ENCODE measurements at places on chromosomes 4 and X.

- no peak for DNase-seq
Measured at GRCh38 chrX:19720236-19720635, 167.2 kb downstream of the SH3KBP1 start.

DNA sequence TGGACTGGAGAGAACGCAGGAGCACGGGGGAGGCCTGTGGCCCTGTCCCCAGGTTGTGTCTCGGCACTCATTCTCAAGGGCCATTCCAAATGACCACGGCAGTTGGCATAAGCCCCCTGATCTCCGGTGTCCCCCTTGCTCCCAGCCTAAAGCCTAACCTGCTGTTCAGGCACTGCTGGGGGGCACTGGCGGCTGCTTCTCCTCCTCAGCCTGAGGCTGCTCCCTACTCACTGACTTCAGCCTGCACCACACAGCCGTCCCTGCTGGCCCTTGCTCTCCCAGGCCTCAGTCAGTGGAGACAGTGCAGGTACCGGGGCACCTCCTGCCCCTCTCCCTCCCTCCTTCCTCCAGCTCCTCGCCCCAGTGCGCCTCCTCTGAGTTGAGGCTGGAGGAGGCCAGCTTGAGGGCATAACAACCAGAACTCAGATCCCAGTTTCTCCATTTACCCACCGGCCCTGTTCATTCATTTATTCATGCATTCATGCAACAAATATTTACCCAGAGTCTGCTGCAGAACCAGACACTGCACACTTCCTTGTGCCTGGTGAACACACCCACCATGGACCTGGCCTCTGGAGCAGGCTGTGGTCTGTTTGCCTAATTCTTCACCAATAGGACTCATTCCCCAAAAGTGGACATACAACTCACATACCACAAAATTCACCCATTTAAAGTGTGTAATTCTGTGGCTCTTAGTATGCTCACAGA, 65.0 kb downstream of the CPZ start:
- no peak for DNase-seq

DNA sequence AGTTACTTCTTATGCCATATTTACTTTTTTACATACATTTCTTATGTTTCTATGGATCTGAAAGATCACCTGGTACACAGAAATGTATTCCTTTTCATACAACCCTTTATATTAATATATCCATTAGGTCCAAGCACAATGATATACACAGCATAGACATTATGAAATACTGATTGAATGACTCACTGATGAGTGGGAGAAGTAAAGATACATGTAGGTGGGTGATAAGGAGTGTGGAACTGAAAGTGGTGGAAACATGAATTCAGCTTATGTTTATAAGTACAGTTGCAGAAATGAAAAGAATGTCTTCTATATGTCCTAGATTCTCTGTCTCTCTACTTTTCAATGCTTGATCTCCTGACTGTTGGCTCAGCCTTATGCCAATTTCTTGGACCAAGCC, 87.9 kb downstream of the YIPF7 start:
- no peak for DNase-seq

DNA sequence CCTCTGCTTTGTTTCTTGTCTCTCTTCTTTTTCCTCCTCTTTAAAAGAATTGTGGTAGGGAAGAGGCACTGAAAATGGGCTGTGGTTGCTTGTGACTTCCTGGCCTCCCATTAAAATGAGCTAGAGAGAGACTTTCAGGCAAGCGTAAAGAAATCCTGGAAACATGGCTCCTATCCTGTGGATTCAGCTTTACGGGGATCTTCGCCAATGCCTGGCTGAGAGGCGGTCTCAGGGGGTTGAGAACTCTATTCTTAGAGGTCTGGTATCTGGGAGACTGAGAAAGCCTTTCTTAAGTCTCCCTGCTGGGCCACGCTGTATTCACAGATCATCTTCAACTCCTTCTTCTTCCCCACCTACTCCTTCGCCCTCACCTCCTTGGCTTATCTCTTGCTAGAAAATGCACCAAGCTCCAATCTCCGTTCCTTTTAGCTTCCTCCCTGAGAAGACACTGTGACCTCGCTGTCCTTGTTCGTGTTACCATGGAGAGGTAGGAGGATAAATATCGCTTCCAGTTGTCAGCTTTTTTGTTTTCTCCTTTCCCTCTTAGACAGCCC, 542 bp upstream of the KLF8 start:
- no peak for DNase-seq

- no peak for DNase-seq
Measured at GRCh38 chr4:102341201-102341600, 4.1 kb downstream of the SLC39A8 start.

- DNase-seq: no peak
Measured at GRCh38 chrX:47587091-47587891, 5.1 kb downstream of the TIMP1 start.

DNA sequence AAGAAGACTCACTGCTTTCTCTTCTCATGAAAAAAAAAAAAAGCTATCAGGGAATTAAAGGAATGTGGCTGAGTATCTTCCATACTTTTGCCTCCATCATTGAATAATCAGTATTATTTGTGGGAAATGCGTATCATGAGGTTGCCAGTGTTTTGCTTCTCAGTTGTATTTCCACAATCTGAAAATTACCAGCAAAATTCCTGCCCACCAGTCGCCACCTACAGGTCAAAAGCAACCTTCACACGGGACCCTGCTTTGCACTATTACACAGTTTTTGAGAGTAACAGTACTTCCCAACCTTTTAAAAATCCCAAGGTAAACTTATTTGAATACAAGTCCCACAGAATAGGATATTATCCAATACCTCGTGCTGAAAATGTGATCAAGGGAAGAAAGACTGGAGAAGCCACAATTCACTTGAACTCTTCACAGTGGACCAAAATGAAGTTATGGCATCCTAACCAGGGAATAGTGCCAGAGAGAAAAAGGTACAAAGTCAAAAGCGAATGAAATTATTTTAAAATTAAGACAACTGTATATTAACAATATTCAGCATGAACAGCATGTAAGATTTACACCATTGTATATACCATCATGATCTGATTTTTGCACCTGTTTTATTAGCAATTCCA, 30.4 kb downstream of the PGRMC1 start:
- DNase-seq: no peak

GRCh38 chr4:70734168-70734954, 12.6 kb downstream of the RUFY3 start:
- DNase-seq: no peak

GRCh38 chr4:129899849-129900248, 803.9 kb downstream of the C4orf33 start:
- no peak for DNase-seq

DNA sequence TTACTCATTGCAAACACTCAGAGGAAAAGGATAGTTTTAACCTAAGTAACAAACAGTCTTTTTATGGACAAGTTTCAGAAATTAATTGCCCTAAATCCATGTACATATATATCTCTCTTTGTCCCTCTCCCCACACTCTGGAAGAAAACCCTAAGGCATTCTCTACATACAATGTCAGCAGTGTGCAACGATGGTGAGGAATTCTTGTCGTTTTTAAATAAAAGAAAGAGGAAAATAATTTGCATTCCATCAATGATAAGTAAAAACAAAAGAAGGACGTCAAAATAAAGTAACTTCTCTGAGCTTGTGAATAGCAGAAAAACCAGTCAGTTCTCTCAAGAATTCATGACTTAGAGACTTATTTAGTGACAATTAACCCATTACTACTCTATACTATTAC, 550.5 kb upstream of the DIPK2B start:
- DNase-seq: no peak

- no peak for DNase-seq
Measured at GRCh38 chr4:4864443-4864939, 5.0 kb downstream of the MSX1 start.

DNA sequence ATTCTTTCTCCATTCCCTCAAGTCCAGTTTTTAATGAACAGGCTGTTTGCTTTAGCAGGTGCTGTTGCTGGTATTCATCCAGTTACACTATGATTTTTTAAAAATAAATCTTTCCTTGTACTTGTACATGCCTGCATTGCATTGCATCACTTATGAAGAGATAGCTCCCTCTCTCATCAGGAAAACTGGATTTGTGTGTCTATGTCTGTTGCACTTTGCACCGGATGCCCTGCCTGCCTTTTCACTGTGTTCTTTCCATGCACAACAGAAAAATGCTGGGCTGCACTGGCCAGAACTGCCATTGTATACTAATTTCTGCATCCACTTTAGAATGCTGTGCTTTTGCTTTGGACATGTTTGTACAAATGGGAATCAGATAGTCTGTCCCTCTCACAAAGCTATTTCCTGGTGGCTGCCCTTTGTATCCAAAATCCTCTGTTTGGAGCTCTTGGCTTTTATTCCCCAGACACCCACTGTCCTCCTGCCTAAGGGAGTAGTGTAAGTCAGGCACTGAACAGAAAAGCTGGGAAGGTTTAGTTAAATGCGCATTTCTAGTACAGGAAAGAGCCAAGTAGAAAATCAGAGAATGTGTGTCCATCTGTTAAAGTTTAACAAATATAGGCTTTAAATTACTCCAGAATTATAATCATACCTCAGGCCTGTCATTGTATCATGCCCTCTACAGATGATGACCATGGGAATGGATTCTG, 119.1 kb downstream of the MBNL3 start:
- DNase-seq: no peak

- DNase-seq: no peak
Measured at GRCh38 chr4:60482921-60483351, 717.2 kb upstream of the ADGRL3 start.

DNA sequence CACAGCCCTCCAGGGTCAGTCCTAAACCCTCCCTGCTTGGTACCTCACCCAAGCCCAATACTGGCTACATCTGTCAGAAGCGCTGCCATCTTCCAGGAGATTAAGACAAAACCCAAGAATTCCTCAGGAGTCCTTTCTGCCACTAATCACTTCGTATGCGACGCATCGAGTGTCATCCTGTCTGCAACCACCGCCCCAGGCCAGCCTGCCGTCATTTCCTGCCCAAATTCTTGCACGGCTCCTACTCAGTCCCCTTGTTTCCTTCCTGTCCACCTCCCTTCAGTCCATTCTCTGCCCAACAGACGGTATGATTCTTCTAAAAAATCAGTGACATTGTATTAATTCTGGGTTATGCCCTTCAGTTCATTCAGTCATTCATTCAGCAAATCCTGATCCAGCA, 113.6 kb downstream of the NFKB1 start:
- DNase-seq: no peak

DNA sequence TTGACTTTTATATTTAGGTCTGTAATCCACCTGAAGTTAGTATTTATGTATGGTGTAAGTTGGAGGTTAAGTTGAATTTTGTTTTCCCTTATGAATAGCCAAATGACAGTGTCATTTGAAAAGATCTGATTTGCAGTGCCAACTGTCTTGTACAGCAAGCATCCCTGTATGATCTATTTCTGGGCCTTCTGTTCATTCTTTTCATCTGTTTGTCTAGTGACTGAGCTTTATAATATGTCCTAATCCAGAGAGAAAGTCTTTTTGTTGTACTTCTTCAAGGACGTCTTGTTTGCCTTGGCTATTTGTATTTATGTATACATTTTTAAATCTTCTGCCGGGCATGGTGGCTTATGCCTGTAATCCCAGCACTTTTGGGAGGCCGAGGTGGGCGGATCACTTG, 39.6 kb downstream of the CDKL5 start:
- DNase-seq: no peak

- DNase-seq: no peak
Measured at GRCh38 chr4:180634306-180634705, 1608.9 kb upstream of the TENM3 start.

DNA sequence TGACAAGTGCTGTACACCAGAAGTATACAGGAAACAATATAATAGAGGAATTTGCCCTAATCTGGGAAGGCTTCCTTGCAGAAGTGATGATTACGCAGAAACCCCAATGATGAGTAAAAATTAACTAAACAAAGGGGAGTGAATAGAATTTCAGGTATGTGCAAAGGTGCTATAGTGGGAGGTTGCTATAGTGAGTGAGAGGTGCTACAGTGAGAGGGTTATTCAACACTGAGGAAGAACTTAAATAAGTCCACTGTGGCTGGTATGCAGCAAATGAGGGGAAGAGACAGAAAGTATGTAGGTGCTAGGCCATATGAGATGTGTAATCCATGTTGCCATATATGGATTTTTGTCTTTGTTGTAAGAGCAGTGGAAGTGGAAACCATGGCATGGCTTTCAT, 69.5 kb downstream of the TRIM2 start:
- no peak for DNase-seq

GRCh38 chr4:15716115-15716514, 13.2 kb downstream of the BST1 start:
- no peak for DNase-seq

DNA sequence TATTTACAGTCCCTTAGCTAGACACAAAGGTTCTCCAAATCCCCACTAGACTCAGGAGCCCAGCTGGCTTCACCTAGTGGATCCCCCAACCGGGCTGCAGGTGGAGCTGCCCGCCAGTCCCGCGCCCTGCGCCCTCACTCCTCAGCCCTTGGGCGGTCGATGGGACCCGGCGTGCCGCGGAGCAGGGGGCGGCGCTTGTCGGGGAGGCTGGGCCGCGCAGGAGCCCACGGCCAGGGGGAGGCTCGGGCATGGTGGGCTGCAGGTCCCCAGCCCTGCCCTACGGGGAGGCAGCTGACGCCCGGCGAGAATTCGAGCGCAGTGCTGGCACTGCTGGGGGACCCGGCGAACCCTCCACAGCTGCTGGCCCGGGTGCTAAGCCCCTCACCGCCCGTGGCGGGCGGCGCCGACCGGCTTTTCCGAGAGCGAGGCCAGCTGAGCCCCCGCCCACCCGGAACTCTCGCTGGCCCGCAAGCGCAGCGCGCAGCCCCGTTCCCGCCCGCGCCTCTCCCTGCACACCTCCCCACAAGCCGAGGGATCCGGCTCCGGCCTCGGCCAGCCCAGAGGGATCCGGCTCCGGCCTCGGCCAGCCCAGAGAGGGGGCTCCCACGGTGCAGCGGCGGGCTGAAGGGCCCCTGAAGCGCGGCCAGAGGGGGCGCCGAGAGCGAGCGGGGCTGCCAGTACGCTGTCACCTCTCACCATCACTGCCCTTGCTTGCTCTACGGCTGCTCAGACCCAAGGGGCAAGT, 39.4 kb downstream of the WFS1 start:
- DNase-seq: no peak

- no peak for DNase-seq
Measured at GRCh38 chrX:112698946-112699345, 19.2 kb upstream of the LHFPL1 start.

- DNase-seq: no peak
Measured at GRCh38 chr4:7186031-7186430, 6.3 kb upstream of the SORCS2 start.

DNA sequence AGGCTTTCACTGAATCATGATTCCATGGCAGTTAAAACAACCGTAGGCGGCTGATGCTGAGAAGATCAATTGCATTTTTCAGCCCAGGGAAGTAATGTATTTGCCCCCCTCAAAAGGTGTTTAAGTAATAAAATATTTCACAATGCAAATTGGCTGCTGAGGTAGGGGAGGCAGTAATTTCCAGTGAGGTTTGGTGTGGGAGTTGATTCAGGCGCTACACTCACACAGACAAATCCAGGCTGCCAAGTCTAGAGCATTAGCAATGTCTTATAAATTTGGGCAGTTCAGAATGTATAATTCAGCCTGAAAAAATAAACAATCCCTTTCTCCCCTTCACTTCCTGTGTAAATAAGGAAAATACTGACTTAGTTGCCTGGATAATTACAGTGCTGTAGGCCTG, 461.7 kb downstream of the IDS start:
- DNase-seq: no peak

GRCh38 chr4:4575284-4576211, 33.7 kb upstream of the STX18 start:
- peak; percentile 33 for DNase-seq

Measured in iPS DF 19.7 (cell line).